ENCODE measurements at places on chromosomes 2 and 18.

GRCh38 chr2:105235388-105236059 is 6.0 kb upstream of the GPR45 start:
- peak; percentile 67 for DNase-seq

- DNase-seq, result no peak
These were observed 379.9 kb downstream of the NBAS start for GRCh38 chr2:15181092-15181745.

DNA sequence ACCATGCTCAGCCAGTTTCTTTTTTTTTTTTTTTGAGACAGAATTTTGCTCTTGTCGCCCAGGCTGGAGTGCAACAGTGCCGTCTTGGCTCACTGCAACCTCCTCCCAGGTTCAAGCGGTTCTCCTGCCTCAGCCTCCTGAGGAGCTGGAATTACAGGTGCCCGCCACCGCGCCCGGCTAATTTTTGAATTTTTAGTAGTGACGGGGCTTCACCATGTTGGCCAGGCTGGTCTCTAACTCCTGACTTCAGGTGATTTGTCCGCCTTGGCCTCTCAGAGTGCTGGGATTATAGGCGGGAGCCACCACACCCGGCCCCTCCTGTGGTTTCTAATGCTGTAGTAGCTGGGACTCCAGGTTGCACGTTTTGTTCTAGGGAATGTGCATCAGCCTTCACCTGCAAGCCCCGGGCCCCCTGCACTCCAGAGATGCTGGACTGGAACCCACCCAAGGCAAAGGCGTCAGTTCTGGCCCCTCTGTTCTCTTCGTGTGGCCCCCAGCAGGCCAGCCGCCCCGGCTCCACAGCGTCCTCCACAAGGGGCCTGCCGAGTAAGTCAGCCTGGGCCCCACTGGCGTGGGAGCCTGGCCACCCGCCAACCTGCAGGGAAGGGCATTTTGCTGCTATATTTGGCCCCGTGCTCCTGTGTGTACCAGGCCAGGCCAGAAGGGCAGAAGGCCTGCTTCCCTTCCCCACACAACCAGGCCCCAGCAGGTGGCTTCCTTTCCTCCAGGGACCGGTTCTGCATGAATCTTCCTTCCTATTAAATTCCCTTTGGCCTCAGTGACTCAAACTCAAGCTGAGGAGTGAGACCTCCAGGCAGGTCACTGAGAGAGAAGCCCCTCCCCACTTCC is 25.7 kb upstream of the B3GNT7 start:
- DNase-seq, result no peak

GRCh38 chr2:239954166-239955086 is 70.7 kb downstream of the NDUFA10 start:
- DNase-seq, result peak; percentile 49

GRCh38 chr2:235087832-235088495 is 136.1 kb downstream of the SH3BP4 start:
- DNase-seq, result no peak

DNA sequence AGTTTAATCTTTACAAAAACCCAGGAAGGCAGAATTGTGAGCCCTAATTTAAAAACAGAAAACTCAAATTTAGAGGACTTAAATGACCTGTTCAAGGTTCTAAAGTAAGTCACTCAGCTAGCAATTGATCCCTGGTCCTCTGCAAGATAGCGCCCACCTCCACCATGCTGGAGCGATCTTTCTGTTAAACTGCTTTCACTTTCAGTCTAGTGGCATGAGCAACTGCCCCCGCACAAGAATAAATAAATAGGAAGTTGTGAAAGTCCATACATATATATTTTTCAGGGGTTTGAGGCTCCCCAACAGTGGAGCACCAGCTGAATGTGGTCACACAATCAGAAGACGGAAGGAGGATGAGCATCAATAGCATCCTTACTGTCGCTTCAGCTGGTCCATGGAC is 217.9 kb downstream of the NAPG start:
- DNase-seq, result no peak

DNA sequence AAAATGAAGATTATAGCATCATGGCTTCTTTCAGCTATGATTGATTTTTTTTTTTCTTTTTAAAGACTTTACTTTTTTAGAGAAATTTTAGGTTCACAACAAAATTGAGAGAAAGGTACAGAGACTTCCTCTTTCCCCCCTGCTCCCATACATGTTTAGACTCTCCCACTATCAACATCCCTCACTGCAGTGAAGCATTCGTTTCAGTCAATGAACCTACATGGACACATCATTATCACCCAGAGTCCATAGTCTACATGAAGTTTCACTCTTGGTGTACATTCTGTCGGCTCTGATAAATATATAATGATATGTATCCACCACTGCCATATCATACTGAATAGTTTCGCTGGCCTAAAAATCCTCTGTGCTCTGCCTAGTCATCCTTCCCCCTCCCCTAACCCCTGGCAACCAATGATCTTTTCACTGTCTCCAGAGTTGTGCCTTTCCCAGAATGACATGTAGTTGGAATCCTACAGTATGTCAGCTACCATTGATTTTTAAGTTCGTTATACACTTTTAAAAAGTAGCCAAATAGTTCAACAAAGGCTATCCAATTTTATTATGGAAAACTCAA is 86.8 kb downstream of the GPD2 start:
- no peak for DNase-seq

- DNase-seq, result no peak
These were observed 1.2 kb upstream of the UGT1A1 start for GRCh38 chr2:233758849-233759248.

DNA sequence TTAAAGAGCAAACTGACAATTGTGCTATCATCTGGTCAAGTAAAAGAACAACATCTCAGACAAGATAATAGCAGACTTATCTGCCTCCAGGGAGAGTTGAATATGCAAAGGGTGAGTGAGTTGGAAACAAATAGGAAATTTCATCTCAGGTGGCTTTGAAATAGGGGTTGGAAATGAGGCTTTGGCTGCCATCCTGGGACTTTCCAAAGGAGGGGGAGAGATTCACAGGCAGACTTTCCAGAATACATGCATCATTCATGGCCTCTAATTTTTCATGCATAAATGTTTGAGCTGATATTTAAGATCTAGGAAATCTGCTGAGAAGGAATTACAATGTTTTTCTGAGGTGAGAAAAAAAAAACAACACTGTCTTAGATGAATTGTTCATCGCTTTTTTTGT is 300.5 kb downstream of the ALK start:
- DNase-seq, result no peak

GRCh38 chr2:43540021-43540779 is 55.6 kb downstream of the THADA start:
- peak; percentile 82 for DNase-seq

GRCh38 chr18:71249791-71250190 is 960.9 kb downstream of the SOCS6 start:
- no peak for DNase-seq

- DNase-seq, result no peak
These were observed 129.1 kb upstream of the SMAD2 start for GRCh38 chr18:48059455-48060010.

- no peak for DNase-seq
These were observed 2.0 kb downstream of the IKZF2 start for GRCh38 chr2:213149294-213149875.

DNA sequence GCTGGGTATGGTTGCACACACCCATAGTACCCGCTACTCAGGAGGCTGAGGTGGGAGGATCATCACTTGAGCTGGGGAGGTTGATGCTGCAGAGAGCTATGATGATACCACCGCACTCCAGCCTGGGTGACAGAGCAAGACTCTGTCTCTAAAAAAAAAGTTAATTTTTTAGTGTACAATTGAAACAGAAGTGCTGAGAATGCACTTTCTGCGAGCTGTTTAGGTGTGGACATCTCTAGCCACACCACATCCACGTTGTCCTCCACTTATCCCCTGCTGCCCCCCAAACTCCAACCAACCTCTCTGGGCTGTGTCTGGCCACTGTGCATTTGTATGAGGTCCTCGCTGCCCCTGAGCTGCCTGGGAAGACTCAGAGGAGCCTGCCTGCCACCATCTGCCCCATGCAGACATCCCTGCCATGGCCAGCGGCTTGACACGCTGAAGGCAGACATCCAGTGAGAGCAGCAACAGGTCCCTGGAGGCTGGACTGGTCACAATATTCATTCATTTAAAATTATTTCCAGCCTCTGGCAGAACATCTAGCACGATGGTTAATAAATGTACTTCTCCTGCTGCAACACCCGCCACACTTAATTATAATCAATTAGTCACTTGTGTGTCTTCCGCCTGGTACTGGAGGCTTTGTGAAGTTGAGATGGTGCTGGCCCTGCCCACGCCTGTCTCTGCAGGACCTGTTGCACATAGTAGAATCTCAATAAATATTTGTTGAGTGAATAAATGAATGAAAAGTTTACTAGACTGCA is 3.7 kb upstream of the AFF3 start:
- no peak for DNase-seq

DNA sequence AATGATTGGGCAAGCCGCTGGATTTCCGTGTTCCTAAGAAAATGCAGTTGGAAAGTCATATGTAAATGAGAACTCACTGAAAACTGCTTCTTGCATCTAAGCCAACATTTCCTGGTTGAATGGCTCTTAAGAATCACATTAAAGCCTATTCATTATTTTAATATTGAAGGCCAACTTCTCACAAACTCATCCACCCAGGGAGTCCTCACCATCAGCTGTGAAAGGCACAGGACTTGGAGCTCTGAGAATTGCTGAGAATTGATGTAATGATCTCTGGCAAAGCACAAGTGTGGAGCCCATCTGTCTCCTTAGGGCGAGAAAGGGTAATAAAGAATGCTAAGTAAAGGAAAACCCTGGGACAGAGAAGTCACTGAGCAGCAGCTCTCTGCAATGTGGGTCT is 55.9 kb upstream of the APCDD1 start:
- DNase-seq, result no peak

GRCh38 chr2:96528700-96529375 is 7.7 kb upstream of the ARID5A start:
- DNase-seq, result no peak
